Right lobe of liver (tissue), 6 donors: ENCODE measurements at places on chromosomes 1 and 21.

- DNase-seq: no peak
- no peaks in the 10 kb centered on the region for H3K4me1 ChIP-seq
- no peak overlapping the region for H3K4me3 ChIP-seq
- H3K27ac ChIP-seq: no peak overlapping the region
- no peaks in the 10 kb centered on the region for H3K27me3 ChIP-seq
- H3K36me3 ChIP-seq: no peaks in the 10 kb centered on the region
Observed at GRCh38 chr21:42665026-42665425, 11.6 kb downstream of the PDE9A start.

DNA sequence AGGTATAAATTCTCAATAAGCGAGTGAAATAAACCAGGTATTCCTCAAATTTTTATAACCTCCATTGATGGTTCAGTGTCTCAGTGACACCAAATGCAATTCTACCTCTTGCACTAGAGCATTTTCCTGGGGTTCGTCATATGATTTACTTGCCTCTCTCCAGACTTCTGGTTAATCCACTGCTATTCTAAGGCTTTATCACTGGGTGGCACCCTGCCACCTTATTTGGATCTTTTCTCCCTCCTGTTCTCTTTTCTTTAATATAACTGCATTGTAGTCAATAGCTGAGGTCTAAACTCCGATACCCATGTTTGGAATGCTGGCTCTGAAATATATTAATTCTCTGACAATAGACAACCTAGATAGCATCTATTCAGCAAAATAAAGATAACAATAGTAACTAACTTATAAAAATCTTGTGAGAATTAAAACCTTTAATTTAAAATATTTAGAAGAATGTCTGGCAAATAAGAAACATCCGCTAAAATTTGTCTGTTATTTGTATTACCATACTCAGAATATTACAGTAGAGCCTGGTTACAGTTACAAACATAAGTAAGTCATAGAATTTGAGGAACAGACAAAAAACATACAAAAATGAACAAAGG, 436.4 kb downstream of the PLA2G4A start:
- H3K36me3 ChIP-seq: no peaks in the 10 kb centered on the region
- DNase-seq: no peak
- H3K27me3 ChIP-seq: no peaks in the 10 kb centered on the region
- H3K27ac ChIP-seq: no peak overlapping the region
- H3K4me3 ChIP-seq: no peak overlapping the region

GRCh38 chr1:14313731-14314431, 284.6 kb upstream of the KAZN start:
- no peaks in the 10 kb centered on the region for H3K36me3 ChIP-seq
- no peaks in the 10 kb centered on the region for H3K4me1 ChIP-seq
- no peak for DNase-seq
- H3K27me3 ChIP-seq: no peaks in the 10 kb centered on the region
- no peak overlapping the region for H3K27ac ChIP-seq

DNA sequence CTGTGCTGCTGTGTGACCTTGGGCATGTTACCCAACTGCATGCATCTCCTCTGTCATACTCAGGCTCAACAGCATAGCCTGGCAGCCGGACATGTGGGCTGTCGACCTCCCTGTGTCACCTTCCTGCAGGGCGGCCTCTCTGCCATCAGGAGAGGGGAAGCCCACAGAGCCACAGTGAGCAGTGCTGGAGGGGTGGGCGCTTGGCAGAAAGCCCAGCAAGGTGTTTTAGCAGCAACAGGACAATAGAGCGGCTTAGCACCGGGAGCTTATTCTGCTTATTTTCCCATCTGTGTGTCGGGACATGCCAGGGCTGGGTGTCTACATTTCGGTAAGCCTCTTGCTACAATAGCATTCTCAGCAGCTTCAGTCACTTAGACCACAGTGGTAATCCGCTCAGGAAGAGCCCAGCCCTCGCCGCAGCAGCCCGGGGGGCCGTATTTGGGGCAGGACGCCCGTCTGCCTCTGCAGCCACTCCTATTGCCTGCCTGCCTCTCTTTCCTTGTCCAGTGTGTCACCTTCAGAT, 22.8 kb upstream of the CDK18 start:
- no peak for DNase-seq
- H3K36me3 ChIP-seq: no peaks in the 10 kb centered on the region
- no peak overlapping the region for H3K4me3 ChIP-seq
- no peaks in the 10 kb centered on the region for H3K4me1 ChIP-seq

DNA sequence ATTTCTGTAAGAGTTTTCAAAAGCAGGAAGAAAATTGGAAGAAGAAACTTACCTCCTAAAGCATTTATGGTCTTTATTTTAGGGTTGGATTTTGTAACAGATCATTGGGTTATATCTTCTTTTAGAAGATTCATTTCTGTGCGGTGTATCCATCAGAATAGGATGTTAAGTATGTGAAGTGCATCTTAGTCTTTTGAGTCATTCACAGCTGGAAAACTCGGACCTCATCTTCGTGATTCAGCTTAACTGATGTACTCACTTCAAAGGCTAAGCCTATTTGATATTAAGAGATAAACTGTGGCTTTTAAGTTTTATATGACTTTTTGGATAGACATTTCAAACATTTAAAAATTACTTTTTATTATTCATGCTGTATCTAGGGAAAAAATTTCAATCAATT, 56.3 kb downstream of the GIPC2 start:
- H3K4me3 ChIP-seq: no peak overlapping the region
- no peak for DNase-seq
- no peaks in the 10 kb centered on the region for H3K4me1 ChIP-seq
- no peak overlapping the region for H3K27ac ChIP-seq
- no peaks in the 10 kb centered on the region for H3K27me3 ChIP-seq

- no peaks in the 10 kb centered on the region for H3K4me1 ChIP-seq
- no peak overlapping the region for H3K27ac ChIP-seq
Observed at GRCh38 chr1:37181425-37181824, 147.1 kb upstream of the GRIK3 start.

GRCh38 chr1:8754993-8755392, 62.4 kb downstream of the RERE start:
- H3K36me3 ChIP-seq: no peaks in the 10 kb centered on the region
- H3K27ac ChIP-seq: no peak overlapping the region
- H3K27me3 ChIP-seq: no peaks in the 10 kb centered on the region
- DNase-seq: no peak
- H3K4me3 ChIP-seq: no peak overlapping the region

DNA sequence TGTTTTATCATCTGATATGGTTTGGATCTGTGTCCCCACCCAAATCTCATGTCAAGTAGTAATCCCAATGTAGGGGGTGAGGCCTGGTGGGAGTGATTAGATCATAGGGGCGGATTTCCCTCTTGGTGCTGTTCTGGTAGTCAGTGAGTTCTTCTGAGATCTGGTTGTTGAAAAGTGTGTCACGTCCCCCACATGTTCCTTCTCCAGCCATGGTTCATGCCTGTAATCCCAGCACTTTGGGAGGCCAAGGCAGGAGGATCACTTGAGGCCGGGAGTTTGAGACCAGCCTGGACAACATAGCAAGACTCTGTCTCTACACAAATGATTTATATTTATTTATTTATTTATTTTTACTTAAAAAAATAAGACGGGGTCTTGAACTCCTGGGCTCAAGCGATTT, 30.8 kb upstream of the EDARADD start:
- no peaks in the 10 kb centered on the region for H3K36me3 ChIP-seq
- H3K27ac ChIP-seq: no peak overlapping the region
- no peaks in the 10 kb centered on the region for H3K4me1 ChIP-seq
- no peaks in the 10 kb centered on the region for H3K27me3 ChIP-seq
- no peak overlapping the region for H3K4me3 ChIP-seq
- DNase-seq: no peak
